SK-N-DZ (cell line): ENCODE measurements at places on chromosomes 3 and 15.

DNA sequence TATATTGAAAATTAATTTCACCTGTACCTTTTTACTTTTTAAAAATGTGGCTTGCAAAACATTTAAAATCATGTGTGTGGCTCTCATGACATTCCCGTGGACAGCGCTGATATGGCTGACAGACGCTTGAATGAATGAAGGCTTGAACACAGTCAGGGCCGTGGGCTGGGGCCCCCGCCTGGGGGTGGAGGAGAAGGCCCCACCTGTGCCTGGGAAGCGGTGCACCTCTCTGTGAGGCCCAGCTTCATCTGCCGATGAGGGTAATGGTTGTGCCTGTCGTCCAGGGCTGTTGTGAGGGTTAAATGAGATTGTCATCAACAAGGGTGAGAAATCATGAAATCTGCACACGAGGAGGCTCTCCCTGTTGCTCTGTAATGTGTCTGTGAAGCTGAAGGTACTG, 85.9 kb upstream of the PRR23E start:
- DNase-seq: no peak

DNA sequence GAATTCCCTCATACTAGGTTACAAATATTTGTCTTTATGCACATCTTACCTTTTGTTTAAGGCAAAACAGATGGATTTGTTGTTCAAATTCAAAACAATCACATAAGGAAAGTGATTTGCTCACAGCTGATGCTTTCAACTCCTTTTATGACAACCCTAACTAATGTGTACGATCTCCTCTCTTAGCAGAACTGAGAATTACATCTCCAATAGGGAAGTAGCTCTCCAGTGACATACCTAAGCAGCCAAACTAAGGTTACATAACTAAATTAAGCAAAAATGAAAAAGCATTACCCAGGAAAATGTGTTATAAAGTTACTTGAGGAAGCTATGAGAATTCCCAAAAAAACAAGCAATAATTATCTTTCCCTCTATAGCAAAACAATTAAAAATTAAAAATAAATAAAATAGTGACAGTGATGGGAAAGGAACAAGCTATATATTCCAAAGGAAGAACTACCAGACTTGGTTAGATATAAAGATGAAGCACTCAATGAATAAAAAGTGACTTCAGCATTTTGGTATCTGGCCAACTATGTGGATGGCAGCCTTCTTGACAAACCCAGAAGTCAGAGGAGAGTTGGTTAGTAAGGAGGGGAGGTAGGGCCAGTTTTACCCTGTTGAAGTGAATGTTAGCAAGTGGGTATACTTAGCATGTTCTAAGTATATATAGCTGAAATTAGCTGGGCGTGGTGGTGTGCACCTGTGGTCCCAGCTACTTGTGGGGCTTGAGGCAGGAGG, 32.4 kb downstream of the PEAK1 start:
- DNase-seq: no peak

- DNase-seq: no peak
These were observed 211.9 kb downstream of the EBLN2 start for GRCh38 chr3:73273341-73273740.

- no peak for DNase-seq
These were observed 249.8 kb downstream of the ALCAM start for GRCh38 chr3:105616374-105617121.

GRCh38 chr3:62926494-62926893, 51.3 kb upstream of the CADPS start:
- DNase-seq: no peak

GRCh38 chr15:71632576-71633195, 177.7 kb upstream of the NR2E3 start:
- DNase-seq: no peak

DNA sequence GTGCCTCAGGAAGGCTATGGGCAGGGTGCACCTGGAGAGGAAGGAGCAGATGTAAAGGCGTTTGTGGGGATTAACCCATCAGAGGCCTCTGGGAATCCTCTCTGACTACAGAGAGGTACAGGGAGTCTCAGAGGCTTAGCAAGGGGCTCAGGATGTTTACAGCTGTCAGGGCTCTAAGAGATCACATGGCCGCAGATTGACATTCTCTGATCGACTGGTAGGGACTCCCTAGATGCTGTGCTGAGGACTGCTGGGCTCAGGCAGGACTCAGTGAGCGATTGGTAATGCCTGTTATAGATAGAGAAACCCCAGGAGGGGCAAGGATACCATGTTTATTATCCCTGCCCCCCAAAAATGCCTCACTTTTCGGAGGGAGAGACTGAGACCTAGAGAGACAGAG, 103.5 kb downstream of the CORO2B start:
- no peak for DNase-seq

DNA sequence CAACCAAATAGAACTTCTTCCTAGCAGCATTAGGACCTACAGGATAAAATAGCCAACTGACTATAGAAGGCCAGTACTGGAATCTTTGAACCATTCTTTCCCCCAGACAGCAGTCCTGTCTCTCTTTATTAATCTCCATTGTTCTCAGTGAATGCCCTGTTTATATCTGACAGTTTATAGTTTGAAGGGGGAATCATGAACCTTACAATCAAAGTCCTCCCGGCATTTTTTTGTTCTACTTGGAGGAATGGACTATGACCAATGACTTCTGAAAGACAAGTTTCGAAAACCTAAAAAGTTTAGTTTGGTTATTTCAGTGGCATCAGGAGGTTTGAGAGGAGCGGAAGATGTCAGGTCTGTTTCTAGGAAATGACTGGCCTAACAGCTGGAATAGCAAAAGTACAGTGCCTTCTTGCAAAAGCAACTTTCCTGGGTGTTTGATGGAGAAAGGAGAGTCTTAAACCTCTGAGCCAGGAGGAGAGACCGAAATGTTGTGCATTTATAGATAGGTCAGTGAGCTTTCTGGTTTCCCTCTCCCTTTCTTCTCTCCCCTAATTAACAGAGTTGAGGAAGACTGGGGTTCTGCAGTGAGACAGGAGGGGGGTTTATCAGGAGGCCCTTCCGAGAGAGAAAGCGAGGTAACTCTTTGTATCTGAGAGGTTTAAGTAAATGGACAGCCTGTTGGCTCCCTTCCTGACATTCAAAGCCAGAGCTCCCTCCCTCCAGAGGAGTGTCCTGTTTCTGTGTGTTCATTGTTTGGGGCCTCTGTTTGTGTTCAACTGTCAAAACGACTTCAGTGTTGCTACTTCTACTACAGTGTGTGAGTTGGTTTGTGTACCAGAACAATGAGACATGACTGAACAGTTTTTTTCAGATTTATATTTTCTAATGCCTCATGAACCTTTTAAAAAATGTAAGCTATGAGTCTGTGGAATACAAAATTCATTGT, 383.0 kb upstream of the RARB start:
- no peak for DNase-seq

- DNase-seq: no peak
These were observed 125.6 kb downstream of the PLOD2 start for GRCh38 chr3:146035366-146035765.

DNA sequence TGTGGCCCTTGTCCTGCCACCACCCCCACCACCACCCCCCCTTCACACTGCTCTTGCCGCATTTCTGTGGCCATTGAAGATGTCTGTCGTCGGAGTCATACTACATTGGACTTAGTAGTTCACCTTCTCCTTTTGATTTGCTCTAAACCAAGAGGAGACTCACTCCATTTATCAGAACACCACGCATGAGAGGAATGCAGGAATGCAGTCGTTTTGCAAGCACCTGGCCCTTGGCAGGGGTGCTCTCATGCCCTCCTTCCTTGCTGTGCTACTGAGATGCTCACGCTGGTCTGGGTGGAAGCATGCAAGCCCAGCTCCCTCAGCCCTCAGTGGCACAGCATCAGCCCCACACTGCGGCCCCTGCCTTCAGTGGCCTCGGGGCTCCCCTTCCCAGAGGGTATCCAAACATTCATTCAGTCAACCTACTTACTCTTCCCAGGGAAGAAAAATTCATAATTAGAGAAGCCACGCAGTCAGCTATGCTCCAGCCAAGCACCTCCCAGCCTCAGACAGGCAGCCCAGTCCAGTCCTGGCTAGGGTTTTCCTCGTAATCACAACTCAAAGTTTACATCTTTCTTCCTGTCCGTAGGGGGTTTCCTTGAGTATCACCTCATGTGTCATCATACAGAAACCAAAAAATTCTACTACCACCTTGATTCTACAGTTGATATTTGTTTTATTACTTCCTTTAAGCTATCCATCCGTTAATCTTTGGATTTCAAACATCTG, 520.0 kb downstream of the GABRG3 start:
- no peak for DNase-seq
